ENCODE measurements at places on chromosomes 12 and 14.
A peak's percentile ranks its signal among the peaks of the same experiment; 100 is the strongest.

DNA sequence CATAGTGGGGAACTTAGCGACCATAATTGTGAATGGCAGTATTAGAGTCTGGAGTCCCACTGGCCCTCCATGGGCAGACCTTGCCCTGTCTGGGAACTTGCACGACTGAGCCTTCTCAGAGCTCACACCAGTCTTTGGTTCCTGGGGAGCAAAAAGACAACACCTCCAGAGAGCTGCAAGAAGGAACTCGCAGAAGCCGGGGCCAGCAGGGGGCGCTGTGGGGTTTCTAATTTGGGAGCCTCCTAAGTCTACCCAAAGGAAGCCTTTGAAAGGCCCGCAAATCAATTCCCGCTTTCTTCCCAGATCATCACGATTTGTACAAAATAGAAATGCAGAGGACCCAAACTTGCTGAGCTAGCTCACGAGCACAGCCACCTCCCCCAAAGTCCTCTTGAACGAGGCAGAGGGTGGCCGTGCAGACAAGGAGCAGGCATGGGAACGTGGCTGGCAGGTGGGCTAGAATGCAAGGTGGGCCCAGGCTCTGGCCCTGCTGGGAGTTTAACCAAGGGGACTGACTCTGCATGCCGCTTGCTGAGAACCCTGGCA lies 46.3 kb upstream of the FBXO21 start:
- DNase-seq: peak; percentile 82

DNA sequence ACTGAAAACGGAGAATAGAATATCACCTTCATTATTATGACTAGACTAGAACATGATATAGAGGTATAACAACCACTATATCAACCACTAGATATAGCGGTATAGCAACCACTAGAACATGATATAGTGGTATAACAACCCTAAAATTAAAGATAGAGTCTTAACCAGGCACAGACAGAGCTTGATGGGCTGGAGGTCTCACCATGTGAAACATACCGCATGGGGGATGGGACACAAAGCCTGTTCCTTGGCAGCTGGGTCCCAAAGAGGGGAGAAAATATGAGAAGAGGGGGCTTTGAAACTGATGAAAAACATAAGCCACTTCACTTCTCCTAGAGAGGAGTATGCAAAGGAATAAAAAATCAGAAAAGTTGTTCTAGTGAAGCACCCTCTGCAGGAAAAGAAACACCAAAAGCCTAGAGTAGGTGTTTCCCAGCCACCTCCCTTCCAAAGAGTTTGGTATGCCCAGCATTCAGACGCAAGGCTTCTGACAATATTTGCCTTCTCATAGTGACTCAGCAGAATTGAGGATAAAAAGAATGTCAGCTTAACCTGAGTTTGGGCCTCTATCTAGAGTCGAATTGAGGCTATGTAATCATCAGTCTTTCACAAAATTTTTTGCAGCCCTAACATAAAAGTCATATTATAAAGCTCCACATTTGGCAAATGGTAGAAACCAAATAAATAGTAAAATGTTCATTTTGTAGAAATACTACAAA lies 316.4 kb downstream of the NOVA1 start:
- no peak for DNase-seq

DNA sequence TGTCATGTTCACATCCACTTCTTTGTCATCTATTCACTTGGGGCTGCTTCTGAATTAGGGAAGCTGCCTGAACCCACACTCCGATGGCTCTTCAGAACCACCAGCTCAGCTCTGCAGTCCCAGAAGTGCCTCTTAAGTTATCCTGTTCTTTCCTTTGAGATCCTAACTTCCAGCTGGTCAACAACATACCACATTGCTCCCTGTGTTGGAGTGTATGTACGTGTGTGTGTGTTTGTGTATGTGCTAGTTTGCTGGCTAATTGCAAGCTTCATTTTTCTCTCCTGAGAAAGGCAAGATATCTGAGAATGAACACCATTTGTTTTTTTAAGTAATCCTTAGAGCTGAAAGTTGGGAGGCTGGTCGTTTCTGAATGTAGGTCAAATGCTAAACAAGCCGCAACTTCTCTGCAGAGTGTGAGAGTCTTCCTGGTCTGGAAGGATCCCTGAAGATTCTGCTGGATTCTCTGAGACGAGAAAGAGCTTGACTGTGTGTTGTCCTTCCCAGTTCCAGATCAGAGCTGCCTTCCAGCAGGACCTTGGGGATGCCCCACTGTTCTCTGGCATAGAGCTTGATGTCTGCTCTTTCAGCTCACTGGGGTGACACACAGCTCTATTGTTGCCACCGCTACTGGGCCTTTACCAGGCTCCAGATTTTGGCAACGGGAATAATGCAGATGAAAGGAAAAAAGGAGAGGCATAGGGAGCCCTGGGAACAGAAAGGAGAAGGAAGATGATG lies 839 bp downstream of the GSG1 start:
- DNase-seq: no peak

GRCh38 chr12:94987076-94987669 lies 16.3 kb downstream of the NDUFA12 start:
- no peak for DNase-seq

DNA sequence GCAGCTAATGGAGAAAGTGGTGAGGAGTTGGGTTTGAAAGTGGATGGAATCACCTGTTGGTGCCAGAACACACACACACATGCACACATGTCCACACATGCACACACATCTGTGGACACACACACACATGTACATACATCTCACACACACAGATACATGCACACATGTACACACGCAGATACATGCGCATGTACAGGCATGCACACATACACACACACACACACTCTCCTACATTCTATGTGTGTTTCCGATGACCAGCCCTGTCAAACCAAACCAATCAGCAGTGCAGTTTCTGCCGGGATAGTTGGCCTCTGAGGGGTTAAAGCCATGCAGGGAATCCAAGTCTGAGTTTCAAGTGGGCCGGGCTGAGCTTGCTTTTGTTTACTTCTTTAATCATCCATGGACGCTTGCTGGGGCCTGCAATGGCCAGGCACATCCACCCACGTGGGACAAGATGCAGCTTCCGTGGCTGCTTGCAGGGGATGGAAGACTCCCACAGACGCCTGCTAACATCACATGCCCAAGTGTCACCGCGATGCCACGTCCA lies 52.5 kb downstream of the GALNT9 start:
- no peak for DNase-seq

- no peak for DNase-seq
Measured at GRCh38 chr12:54286042-54287030, 5.8 kb downstream of the HNRNPA1 start.

DNA sequence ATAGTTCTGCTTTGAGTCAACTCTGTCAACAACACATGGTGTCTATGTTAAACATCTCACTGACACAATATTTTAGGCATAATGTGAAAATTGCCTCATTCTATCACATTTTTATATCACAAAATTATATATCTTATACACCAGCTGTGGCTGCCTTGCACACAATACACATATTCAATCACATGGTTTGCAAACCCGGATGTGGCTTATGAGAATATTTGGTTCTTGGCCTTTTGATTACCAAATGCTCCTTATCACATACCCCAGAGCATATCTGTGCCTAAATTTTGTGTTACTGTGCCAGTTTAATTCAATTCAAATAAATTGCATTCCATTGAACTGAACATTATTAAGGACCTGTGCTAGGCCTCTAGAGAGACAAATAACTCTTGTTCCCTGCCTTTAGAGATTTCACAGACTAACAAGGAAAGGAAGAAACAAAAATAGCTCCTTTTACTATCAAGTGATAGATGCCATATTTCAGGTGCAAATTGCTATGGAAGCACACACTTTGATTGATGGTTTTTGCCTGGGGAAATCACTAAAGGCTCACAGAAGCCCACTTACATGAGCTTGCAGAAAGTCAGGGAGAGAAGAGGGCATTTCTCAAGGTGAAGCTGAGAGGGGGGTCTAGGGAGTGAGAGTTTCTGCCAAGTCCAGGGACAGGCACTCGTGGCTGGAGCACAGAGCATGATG lies 63.4 kb downstream of the PPP1R36 start:
- no peak for DNase-seq

DNA sequence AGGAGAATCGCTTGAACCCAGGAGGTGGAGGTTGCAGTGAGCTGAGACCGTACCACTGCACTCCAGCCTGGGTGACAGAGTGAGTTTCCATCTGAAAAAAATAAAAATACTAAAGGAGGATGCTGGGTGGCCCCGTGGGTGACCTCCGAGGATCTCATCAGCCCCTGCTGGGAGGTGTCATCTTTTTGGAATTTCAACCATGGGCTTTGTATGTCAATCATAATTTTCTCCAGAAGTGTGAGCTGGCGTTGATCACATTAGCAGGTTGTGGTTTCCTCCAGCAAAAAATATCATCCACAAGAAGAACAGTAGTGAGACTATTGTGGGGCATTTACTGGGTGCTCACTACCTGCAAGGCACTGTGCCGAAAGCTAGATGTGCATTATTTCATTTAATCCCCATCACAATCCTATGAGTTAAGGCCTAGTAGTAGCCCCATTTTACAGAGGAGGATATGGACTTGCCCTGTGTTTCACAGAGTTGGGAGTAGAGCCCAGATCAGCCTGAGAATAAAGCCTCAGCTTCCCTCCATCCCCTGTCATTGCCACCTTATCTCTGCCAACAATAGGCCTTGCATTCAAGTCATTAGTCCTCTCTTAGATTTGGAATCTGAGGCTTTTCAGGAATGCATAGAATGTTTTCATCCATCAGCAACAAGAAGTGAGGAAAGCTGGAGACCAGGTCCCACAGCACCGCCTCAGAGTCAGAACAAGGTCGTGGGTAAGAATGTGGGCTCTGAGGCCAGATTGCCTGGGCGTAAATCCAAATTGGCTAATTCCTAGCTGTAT lies 39.8 kb downstream of the SVOP start:
- DNase-seq: no peak

DNA sequence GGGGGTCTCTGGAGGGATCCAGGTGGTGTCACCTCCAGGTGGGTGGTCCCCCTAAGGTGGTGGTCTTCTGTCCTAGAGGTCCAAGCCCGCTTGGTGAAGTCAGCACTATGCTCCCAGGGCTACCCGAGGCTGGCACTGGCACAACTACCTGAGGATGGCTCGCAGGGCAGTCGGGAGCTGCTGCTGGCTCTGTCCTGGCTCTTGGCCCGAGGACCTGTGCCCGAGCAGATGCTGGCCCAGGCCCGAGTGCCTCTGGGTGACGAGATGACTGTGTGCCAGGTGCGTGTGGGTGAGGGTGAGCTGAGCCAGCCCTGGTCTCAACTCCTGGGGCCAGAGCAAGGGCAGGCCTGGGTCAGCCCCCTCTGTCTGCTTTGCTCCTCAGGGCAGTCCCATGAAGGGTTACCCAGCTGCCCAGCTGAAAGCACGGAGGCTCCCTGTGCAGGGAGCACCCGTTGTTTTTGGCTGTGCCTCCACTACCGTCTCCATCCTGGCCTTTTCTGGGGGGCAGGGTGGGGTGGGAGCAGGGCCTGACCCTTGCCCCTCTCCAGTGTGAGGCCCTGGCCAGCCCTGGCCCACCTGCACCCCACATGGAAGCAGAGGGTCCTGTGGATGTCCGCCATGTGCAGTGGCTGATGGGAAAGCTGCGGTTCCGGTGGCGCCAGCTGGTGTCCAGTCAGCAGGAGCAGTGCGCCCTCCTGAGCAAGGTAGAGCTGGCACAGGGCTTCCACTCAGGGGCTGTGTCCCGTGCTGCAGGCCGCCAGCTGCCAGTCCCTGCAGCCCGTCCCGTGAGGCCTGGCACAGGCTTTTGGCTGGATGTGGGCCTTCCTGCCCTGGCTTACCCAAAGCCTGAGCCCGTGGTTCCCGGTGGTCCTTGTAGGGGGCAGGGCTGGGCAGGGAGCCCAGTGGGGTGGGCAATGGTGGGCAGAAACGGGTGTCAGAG lies 1.3 kb downstream of the TEDC1 start:
- peak; percentile 78 for DNase-seq

DNA sequence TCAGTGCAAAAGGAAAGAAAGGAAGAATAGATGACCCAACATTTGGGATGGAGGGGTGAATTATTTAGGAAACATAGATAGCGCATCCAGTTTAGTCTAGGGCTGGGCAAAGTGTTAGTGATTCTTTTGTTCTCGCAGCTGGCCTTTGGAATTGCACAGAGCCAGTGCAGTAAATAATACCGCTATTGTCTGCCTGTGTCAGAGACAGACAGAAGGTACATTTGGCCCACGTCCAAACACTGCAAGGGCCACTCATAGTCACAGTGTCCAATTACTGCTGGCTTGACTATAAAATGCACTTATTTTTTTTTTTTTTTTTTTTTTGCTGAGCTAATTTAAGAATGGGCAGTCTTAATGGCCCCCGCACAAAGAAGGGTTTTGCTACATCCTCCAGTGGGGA lies 638.6 kb downstream of the BCL11B start:
- DNase-seq: no peak

DNA sequence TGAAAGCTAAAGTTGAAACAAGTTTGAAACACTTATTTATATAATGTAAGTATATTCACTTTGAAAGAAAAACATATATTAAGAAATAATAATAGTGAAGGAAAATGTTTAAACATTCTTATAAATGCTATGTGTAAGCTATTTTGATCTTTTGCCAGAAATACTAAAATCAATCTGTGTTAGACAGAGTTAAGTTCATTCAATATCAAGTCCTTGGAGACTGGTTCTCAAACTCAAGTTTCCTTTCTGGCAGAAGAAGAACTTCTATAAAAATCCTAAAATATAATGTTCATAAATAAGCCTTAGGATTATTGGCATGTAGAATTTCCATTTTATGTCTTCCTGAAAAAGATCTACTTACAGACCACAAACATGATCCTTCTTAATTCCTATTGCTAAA lies 45.3 kb downstream of the TAOK3 start:
- no peak for DNase-seq

- DNase-seq: peak; percentile 65
Measured at GRCh38 chr12:26028953-26029735, 70.7 kb downstream of the RASSF8 start.

DNA sequence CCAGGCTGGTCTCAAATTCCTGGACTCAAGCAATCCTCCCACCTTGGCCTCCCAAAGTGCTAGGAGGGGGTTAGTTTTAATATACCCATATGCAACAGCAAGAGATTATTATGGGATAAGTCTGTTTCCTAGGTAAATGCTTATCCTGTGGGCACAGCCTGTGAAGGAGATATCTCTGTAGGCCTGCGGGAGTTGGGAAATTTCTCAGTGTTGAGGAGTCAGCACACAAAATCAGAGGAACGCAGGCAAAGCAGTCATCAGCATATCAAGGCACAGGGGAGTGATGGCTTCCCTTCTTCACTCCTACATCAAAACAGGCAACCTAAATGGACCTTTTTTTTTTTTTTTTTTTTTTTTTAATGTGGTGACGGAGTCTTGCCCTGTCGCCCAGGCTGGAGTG lies 20.9 kb upstream of the TMED10 start:
- no peak for DNase-seq

DNA sequence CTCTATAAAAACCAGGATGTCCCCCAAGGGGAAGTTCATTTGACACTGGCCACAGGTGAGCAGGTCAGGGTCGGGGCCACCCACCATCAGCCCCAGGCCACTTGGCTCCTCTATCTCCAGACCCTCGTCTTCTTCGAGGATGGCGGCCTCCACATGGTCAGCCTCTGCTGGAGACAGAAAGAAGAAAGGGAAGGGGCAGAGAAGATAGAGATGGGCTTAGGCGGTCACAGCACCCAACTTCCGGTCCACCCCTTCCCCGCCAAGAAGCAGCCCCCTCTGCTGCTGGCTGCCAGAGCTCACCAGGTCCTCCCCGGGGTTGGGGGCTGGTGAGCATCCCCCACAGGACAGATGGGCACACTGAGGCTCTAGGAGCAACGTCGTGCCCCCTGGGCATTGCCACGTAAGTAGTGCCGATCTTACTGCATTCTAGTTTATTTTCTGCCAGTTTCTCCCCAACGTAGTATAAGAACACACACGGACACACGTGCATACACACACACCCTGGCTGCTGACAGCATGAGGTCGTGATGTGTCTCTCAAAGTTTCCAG lies 14.2 kb downstream of the BCL11B start:
- DNase-seq: no peak

Measured in mucosa of descending colon (tissue), 3 donors.